ENCODE measurements at places on chromosomes 11 and 22. TPM values are rescaled to one million over a fixed set of nuclear protein-coding genes. Genes with fewer than 3 reads are reported as not detected.

ELFN2 gene
- under 0.01 TPM for total RNA-seq

MEN1 gene
- total RNA-seq, result 20.7 TPM

OR2D2 gene
- 1.7 TPM for total RNA-seq

TMEM191B gene
- not detected for total RNA-seq

PGR gene
- total RNA-seq, result 3.7 TPM

CEP126 gene
- 2.2 TPM for total RNA-seq

OR56A1 gene
- total RNA-seq, result not detected

CCDC188 gene
- total RNA-seq, result 0.17 TPM

UPB1 gene
- total RNA-seq, result not detected

INPP5J gene
- total RNA-seq, result 2.0 TPM

DNA sequence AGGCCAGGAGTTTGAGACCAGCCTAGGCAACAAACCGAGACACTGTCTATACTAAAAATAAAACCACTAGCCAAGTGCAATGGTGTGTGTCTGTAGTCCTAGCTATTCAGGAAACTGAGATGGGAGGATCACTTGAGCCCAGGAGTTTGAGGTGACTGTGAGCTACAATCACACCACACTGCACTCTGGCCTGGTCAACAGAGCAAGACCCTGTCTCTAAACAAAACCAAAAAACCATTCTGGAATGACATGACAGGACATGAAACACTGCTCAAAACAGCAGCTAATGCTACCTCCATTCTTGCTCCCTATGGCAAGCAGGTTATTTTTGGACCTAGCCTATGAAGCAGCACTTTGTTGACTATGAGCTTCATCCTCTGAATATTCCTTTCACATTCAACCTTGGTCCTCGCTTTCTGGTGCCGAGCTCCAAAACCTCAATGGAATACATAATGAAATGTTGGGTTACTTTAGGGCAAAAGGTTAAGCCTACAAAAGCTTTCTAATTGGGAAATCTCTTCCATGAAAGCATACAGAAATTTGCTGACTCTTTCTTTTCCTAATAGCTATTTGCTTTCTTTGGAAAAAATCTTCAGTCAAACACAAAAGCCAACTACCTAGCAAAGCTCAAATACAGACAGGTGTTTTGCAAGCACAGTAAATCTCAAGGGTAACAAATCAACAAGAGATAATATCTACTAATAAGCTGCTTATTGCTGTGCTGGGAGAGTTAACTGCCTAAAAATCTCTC lies 21.1 kb downstream of the SIK3 start:
- no peak for DNase-seq

DNA sequence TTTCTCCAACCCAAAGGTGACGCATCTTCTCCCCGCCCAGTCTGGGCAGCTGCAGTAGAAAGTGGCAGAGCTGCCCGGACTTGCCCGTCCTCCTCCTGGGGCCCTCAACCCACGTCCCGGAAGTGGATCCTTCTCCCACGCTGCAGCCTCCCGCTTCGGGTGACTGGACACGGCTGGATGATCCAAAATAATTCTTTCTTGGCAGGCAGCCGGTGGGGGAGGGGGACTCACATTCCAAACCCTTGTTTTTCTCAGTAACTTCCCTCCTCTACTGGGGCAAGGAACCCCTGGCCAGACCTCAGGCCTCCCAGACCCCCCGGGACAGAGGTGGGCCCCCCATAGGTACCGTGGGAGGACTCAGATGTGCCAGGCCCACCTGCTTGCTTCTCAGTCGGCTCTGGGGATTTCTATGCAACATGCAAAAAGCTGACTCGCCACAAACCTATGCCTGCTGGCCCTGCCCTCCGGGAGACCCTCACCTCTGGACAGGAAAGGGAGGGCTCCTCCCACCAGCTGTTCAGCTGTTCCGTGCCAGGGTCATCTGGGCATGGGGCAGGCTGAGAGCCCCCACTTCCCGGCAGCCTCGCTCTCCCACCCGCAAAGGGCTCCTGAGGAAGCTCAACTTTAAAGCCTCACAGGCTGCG lies 1.4 kb downstream of the PLXNB2 start:
- peak; percentile 97 for DNase-seq

DNA sequence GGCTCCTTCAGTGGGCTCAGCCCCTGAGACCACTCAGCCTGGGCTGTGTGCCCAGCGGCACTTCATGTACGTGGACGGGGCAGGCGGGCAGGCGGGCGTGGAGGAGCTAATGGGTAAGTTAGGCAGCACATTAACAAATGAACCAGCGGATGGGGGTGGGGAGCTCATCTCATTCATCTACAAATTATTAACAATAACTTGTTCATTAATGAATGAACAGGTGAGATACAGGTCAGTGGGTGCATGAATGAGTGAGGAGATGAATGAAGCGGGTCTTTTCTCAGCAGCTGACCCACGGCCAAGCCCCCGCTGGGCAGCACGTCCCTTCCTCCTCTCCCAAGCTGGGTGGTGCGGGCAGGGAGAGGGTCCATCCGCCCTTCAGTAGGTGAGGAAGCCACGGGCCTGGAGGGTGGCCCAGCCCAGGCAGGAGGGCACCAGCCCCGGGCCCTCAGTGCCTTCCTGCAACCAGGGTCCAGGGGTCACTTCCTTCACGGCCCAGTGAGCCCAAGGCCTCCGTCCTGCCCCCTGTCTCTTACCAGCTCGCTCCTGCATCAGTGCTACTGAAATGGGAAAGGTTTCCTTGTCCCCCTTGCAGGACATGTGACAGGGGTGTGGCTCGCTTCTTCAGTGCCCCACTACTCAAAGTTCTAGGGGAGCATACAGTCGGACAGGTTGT lies 60.5 kb upstream of the KCNQ1OT1 start:
- no peak for DNase-seq

DNA sequence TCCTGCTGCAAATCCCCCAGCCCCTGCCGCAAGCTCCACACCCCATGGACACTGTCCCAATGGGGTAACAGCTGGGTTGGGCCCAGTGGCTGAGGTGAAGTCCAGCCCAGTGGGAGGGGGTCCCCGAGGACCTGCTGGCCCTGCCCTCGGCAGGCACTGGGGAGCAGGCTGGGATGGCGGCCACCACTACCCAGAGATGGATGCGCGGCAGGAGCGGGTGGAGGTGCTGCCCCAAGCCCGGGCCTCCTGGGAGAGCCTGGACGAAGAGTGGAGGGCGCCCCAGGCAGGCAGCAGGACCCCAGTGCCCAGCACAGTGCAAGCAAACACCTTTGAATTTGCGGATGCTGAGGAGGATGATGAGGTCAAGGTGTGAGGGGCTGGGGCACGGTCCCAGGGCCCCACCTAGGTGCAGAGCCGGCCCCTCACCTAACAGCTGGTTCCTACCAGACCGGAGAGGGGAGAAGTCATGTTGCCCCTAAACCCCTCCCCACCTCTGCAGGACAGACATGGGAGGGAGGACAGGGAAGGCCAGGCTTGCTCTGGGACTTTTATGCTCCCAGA lies 8.2 kb downstream of the CDC42EP1 start:
- DNase-seq, result no peak

DNA sequence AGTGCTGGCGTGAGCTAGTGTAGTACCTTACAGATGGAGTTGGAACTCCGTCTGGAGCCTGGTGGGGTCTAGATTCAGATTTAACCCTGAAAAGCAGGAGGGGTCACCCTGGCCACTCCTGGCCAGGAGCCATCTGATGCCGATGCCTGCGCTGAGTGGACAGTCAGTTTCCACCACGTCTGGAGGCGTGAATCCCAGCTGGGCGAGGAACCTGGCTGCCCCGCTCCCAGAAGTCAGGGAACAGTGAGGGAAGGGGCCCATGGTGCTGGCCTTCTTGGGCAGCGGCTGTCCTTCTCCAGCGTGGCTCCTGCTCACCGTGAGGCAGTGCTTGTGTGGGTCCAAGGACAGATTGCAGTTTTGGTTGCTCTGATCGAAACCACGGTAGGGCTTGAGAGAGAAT lies 76.3 kb downstream of the PARVB start:
- no peak for DNase-seq

GRCh38 chr22:25896098-25896497 lies 154.1 kb downstream of the MYO18B start:
- DNase-seq, result no peak

DNA sequence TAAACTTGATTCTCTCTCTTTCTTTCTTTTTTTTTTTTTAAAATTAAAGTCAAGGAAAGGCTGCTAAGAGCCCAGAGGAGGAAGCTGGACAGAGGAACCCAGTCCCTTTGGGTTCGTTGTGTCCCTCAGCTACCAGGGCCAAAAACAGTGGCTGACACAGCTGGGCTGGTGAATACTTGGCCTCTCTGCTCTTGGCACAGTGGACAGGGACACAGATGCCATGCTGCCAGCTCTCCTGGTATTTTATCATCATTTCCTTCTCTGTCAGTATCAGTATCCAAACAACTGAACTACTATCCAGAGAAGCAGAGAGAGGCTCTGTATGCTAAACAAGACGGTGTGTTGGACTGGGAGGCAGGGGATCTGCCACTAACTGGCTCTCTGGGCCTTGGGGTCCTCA lies 123.7 kb upstream of the CCDC90B start:
- no peak for DNase-seq

DNA sequence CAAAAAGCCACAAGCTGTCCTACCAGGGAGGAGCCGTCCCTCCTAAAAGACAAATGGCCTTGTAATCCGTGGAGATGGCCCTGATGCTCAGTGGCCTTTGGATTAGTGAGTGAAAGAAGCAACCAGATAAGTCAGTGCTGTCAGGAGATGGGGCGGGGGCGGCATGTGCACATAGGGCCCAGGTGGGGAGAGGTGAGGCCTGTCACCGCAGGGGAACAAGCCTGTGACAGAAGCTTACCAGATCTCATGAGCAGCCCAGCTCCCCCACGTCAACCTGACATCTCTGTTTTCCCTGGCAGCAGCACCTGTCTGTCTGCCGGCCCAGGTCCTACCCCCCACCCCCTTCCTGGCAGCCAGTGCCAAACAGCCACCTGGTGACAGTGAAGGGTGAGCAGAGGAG lies 162.6 kb downstream of the BUD13 start:
- no peak for DNase-seq

- DNase-seq, result no peak
These were observed 66.7 kb downstream of the HSD17B12 start for GRCh38 chr11:43747130-43747802.

GRCh38 chr22:46564084-46564714 lies 26.8 kb upstream of the CELSR1 start:
- DNase-seq, result no peak

- DNase-seq, result no peak
These were observed 43.0 kb downstream of the BTG4 start for GRCh38 chr11:111469200-111469599.
